ENCODE measurements at places on chromosomes 4 and X.

- DNase-seq = no peak
These were observed 119.2 kb downstream of the EFNB1 start for GRCh38 chrX:68947882-68948605.

GRCh38 chrX:121831601-121832000 is 784.2 kb downstream of the GLUD2 start:
- no peak for DNase-seq

GRCh38 chr4:41120297-41121217 is 93.8 kb downstream of the APBB2 start:
- DNase-seq = no peak

DNA sequence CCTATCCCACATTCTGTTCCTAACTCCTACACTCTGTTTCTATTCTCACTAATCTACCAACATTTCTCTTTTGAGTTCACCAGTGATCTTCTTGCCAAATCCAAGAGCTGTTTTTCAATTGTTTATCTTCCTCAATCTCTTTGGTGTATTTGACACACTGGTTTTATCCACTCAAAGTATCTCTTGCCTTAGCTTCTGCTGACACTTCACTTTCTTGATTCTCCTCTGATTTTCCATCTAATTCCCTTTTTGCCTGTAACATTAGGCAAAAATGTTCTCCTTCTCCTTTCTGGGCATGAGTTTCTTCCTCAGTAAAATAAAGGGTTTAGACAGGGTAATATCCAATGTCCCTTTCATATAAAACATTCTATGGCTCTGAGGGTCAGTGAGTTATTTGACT is 26.2 kb downstream of the GRIA3 start:
- DNase-seq = no peak

Data from left renal pelvis (tissue), 4 donors.